Testis (tissue), 5 donors: ENCODE measurements at places on chromosomes 3 and 15. TPM values are rescaled to one million over a fixed set of nuclear protein-coding genes. Genes with fewer than 3 reads are reported as not detected.

Gene PATL2
- 0.76 TPM for polyA plus RNA-seq

Gene SACM1L
- 25.9 TPM for polyA plus RNA-seq

Gene LRRC15
- polyA plus RNA-seq, result 0.75 TPM

Gene ABCC5
- 35.2 TPM for polyA plus RNA-seq

Gene STRIT1
- 2.5 TPM for polyA plus RNA-seq

Gene CHST2
- polyA plus RNA-seq, result 3.7 TPM

Gene CCR2
- polyA plus RNA-seq, result 2.7 TPM

DNA sequence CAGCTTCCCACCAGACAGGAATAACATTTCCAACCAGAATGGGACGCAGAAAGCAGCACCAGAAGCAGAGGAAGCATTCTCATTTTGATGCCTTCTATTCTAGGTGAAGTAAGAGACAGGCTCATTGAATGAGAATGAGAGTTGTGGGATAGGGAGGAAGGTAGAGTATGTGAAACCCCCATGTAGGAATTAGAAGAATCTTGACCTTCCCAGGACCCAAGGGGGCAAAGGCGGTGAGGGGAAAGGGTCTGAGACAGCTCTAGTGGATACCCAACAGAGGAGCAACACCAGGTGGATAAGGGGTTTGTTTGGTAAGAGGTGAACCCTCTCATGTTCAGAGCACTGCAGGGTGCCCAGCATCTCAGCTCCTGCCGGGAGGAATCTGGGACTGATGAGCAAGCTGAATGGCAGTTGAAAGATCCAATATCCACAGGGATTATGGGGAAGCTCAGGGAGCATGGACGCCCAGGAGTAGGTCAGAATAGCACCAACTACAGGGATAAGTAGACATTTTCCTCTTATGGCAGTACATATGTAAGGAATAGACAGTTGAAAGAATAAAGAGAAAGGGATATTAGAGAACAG, 77.0 kb downstream of the PLCL2 start:
- no peak for DNase-seq

- DNase-seq, result no peak
Observed at GRCh38 chr3:18946524-18946923, 201.8 kb upstream of the KCNH8 start.

DNA sequence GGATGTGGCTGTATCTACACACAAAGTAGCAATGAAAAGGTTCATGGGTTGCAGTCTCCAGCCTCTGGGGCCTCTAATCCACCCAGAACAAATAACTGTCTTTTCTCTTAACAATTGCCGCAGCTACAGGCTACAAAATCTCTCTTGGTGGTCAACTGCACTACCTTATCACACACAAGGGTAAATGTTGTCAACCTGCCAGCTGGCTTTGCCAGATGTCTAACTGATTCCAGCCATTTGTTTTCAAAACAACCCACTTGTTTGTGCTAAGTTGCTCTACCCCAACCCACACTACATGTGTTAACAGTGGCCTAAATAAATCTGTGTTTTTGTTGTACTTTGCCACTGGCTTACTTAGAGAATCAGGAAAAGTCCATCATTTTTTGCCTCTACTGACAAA, 447.3 kb downstream of the TAFA4 start:
- DNase-seq, result no peak

DNA sequence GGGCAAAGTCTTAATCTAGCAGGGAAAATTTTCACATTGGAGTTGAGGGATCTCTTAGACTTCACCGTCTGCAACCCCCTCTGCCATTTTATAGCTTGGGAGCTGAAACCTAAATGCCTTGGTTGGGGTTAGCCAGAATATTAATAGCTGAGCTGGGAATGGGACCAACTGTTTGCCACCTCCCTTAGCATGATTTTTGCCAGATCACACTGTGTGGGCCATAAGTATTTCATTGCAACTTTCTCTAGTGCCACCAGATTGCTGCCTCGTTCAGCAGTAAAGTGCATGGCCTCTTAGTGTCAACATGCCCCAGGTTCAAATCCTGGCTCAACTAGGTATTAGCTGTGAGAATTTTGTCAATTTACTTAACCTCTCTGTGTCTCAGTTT, 55.9 kb upstream of the ABHD17C start:
- DNase-seq, result no peak

DNA sequence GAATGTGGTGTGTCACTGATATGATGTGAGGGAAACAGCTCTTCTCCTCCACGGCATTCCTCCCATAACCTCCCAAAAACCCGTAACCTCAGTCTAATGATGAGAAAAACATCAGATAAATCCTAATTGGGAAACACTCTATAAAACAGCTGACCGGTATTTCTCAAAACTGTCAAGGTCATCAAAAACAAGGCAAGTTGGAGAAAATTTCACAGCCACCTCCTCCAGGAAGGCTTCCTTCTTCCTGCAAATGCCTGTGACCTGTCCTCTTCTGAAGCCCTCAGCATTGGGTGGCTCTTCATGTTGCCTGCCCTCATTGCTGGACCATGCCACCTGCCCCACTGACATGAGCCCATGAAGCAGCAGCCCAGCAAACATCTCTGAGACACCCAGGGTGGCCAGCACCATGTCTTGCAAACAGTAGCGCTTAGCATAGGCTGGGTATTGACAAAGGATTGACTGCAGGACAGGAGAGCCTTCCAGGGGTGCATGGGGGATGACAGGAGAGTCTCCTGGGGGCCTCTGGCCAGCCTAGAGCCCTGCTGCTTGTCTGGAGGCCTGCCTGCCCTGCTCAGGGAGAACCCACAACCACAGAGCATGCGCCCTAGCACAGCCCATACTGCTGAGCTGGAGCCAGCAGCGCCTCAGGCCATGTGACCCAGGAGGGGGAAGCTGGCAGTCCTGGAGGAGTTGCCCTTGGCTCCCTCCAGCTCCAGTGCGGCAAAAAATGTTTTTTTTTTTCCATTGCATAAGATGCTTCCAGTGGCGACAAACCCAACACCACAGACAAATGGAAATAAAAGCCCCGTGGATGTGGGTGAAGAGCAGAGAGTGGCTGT, 49.7 kb downstream of the XXYLT1 start:
- DNase-seq, result peak; percentile 61

GRCh38 chr3:171026597-171027293, at the start of gene SLC2A2:
Gene SLC2A2 (minus strand): TSS chr3:171026720. CDS start chr3:171026670, 50 bp downstream.
- DNase-seq, result no peak

DNA sequence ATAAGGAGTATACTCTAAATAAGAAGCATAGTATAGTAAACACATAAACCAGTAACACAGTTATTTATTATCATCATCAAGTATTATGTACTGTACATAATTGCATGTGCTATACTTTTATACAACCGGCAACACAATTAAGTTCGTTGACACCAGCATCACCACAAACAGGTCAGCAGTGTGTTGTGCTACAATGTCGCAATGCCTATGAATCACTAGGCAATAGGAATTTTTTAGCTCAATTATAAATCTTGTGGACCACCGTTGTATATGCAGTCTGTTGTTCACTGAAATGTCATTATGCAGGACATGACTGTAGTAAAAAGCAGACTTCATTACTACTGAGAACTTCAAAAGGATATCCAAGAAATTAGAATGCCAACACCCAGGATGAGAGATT, 177.0 kb downstream of the PDCD6IP start:
- no peak for DNase-seq

DNA sequence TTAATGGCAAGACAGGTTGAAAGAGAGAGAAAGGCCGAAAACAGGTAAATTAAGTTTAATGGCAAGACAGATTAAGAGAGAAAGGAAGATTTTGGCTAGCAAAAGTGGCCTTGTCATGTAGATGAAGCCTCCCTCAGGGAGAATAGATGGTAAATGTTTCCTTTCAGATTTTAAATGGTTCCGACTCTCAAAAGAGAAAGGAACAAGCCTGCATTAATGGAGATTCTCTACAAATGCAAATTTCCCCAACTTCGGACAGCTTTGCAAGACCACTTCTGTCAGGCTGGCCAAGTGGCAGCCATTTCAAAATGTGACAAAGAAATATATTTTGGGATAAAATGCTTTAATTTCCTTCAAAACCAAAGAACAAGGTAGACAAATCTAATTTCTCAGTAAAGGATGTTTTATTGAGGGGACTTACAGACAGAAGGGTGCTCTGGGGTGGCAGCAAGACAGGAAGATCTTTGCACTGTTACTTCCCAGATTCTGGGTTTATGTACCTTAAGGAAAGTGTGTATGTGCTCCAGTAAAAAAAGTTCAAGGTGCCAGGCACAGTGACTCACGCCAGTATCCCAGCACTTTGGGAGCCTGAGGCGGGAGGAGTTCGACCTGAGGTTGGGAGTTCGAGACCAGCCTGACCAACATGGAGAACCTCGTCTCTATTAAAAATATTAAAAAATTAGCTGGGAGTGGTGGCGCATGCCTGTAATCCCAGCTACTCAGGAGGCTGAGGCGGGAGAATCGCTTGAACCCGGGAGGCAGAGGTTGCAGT, 626.3 kb upstream of the NAALADL2 start:
- DNase-seq, result no peak

GRCh38 chr3:61828184-61828874, 267.0 kb downstream of the PTPRG start:
- no peak for DNase-seq

DNA sequence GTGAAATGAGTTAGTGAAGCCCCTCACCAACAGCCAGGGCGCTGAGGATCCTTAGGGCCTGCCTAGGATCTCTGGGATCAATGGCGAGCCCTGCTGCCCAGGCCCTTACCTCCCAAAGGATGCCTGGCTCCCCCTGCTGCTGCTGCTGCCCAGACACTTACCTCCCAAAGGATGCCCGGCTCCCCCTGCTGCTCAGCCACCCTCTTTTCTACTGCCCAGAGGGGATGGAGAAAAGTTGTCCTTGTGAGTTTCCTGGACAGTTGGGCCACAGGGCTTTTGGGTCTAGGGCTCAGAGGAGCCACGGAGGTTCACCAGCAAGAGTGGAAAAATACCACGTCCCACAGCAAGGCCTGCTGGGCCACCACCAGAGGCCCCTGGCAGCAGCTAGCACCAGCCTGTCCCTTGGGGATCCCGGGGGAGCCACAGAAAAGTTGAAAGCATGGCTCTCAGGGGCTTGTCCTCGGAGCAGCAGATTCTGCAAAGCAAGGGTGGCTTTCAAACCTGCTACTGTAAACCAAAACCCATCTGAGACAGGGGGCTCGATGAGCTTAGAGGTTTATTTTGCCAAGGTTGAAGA, 59.4 kb downstream of the SLC6A6 start:
- DNase-seq, result peak; percentile 68

- no peak for DNase-seq
Observed at GRCh38 chr15:28992336-28992864, 106.6 kb downstream of the APBA2 start.

- DNase-seq, result no peak
Observed at GRCh38 chr3:191119415-191120295, 79.4 kb upstream of the OSTN start.

DNA sequence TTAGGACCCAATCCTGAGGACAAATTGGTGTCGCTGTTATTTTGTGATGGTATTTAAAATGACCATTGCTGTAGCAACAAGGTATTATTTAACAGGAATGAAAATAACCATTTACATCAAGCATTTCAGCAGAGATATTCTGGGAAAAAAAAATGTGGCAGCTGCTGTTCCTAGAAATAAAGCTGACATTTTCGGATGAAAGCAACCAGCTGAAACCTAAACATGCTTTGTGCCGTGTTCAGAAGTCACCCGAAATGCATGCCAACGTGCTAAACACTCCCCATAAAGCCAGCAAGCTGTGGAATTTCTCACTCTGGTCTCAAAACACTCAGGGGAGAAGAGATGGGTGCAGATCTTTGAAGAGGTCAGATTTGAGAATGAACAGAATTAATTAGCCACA, 31.5 kb upstream of the TAFA4 start:
- DNase-seq, result no peak

DNA sequence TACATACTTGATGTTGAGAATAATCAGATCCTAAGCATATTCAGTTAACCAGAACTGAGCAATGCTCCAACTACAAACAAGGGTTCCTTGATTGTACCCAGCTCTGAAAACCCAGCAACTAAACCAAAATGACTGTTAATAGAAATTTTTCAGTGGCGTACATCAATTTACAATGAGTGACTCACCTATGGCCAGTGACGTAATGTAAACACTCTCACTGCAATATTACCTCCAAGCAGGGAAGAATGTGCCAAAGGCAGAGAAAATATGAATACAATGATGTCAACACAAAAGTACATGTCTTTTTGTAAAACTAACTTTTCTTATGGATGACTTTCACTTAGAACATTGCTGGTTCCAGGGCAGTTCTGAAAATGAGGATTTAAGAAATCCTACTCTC, 611.3 kb downstream of the EDEM1 start:
- no peak for DNase-seq

DNA sequence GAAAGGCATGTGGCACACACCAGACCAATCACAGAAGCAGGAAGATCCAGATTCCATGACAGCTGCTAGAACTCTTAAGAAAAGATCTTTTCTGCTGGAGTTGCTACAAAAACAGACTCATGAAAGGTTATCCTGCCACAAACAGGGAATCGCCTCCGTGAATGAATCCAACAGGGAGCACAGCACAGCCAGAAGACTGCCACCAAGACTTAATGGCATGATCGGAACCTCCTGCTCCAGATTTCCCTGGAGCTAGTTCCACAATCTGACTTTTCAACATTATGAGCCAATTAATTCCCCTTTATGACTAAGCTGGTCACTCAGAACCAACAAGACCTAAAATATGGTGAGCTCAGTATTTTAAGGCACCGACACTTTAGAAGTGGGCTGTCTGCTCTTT, 232.5 kb downstream of the FOXP1 start:
- DNase-seq, result no peak

DNA sequence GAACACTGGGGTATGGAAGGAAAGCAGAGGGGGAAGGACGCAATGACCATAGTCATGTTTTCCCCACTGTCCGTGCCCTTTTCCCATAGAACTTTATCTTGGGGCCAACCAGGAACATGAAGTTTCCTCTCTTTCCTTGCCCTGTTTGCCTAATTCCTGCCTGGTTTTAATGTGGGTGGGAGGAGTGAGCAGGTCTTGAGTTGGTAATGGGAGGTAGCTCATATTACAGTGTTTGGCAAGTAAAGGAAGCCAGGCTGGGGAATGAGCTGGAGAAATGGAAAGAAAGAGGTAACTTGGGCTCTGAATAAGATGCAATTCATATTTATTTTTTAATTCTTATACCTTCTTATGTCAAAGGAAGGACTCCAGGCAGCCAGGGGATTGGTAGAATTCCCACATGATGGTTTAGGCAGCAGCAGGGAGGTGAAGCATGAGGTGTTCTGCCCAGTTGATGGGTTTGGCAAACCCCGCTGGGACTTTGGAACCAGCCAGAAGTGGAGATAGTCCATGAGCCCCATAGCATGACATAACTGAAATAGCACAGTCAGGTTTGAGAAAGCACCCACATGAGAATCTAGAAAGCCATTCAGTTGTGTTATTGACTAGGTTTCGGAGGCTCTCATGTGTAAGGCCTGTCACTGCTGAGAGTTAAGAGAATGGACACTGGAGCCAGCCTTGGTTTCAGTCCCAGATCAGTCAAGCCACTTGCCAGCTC, 60.0 kb downstream of the CCK start:
- DNase-seq, result no peak
